ENCODE measurements at places on chromosomes 13 and 19.

DNA sequence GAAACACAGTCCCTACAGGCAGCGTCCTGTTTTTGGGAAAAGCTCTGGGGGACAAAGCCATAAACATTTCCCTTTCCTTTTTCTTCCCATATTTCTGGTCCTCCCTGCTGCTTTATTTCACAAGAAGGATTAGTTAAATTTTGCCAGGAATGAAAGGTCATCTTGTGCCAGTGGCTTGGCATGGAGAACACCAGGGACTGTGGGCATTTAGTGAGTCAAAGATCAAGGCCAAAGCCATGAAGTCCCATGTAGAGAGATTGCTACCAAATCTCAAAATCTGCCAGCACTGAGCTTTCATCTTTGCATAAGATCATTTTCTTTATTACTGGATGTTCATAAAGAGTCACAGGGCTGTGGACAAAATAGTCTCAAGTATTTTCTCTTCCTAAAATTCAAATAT lies 29.1 kb upstream of the SLC46A3 start:
- DNase-seq = no peak

DNA sequence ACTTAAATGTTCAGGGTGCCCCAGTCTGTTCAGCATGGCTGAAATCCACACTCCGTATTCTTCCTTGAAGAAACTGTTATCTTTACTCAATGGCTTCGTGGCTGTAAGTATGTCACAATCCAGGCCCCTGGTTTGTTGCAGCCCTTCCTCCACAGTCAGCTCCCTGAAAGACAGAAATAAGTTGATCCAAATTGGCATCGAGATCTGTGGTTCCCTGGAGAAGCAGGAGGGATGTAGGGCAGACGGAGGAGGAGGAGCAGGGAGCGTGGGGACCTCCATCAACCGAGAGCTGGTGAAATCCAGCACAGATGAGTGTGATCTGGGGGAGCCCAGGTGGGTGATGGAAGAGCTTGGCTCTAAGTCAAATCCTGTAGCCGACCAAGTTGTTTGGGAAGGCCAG lies 304 bp downstream of the TSPAN16 start:
- no peak for DNase-seq

DNA sequence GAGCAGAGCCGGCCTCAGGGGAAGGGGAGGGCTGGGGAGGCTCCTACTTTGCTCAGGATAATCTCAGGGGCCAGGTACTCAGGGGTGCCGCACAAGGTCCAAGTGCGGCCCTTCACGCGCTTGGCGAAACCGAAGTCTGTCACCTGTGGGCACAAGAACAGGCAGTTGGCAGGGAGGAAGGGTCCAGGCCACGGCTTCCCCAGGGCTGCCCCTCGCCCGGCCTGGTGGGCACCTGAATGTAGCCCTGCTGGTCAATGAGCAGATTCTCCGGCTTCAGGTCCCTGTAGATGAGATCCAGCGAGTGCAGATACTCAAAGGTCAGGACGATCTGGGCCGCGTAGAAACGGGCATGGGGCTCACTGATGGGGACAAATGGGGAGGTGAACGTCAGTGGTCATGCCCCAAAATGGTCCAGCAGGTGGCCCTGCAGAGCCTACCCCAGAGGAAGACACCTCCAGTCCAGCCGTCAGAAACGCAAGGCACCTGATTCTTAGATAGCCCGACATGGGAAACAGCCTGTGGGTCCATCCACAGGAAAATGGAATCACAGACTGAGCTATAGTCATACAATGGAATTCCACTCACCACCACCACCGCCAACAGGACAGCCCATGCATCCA lies 7.1 kb upstream of the SAMD1 start:
- no peak for DNase-seq

DNA sequence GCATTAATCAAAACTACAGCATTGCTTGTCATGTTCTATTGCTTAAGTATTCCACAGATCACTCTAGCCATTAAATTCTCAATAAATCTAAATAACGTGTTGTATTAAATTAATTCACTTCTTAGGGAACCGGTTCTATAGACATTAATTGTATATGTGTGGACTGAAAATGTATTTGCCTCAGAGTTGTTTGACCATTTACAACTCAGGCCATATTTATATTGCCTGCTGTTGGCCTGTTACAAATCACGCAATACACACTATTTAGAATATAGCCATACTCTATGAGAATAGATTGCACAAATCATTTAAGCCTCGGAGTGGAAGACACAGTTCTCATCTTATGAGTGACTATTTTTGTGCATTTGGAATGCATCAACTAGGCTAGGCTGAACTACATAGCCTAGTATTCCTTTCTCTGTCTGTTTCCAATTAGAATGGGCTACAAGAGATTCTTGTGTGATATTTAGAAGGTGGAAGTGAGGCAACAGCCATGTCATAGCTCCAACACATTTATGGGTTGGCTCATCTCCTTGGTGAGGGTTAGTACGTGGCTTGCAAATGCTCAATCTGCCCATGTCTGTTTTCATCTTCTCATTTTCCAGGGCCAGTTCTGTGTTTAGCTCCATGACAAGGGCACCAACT lies 1116.1 kb downstream of the PCDH9 start:
- DNase-seq = no peak

DNA sequence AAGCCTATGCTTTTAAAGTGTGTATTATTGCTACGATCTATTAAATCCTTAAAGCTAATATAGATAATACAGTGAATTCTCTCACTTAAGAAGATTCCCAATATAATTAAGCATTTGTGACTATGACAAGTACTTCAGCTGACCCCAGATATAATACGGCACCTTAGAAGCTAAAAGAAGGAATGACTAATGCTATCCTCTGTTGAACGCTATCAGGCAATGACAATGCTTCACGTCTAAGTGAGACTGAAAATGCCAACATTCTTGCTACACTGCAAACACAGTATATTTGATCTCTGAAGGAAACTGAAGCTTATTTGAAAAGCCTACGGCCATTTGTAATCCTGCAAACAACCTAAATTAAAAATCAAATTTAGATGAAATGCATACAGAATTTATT lies 19.7 kb downstream of the VWA8 start:
- DNase-seq = no peak

Measured in HuH-7 (cell line).